ENCODE measurements at places on chromosomes 4 and X.

- no peak for DNase-seq
- H3K36me3 ChIP-seq: no peaks in the 10 kb centered on the region
- no peak overlapping the region for H3K4me3 ChIP-seq
Measured at GRCh38 chrX:143058120-143058519, 32.4 kb downstream of the SPANXN4 start.

- DNase-seq: no peak
- H3K4me3 ChIP-seq: no peak overlapping the region
- H3K27ac ChIP-seq: no peak overlapping the region
- H3K4me1 ChIP-seq: no peaks in the 10 kb centered on the region
- H3K36me3 ChIP-seq: no peaks in the 10 kb centered on the region
- H3K27me3 ChIP-seq: no peaks in the 10 kb centered on the region
Measured at GRCh38 chrX:5876984-5877596, 351.6 kb downstream of the NLGN4X start.

GRCh38 chrX:30876367-30876766 lies 12.7 kb downstream of the TAB3 start:
- no peak for DNase-seq

DNA sequence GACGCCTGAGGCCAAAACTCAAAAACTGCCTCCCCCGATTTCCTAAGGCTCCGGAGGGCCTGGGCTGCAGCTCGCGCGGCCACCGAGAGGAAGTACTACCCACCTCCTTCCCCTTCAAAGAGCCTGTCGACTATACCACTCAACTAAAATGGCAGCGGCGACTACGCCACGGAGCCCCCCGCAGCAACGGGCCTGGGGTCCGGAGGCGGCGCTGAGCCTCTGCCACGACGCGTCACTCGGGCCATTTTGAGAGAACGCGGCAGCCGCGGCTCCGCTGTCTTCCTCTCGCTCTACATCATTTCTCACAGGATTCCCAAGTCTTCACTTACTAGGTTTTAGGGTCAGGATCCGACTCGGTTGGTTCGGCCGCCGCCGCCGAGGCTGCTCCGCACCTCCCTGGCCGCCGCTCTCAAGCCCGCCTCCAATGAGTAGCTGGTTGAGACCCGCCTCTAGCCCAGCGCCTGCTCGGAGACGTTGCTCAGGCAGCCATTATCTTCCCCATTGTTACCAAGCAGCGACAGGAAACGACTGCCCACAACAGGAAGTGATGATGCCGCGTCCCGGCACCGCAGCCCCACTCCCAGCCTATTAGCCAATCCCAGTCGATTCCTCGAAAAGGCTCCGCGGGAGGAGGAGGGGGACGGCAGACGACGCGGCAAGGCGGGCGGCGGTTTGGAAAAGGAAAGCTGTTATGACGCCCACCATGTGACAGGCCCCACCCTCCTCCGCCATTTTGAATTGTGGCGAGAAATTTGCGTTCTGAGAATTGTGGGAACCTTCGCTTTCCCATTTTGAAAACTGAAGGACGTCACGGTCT lies at the start of gene RLIM:
Gene RLIM (minus strand): TSS at position 532 of the 817 bp plus-strand sequence. CDS start 18,647 bp downstream, outside the sequence.
- DNase-seq: peak; percentile 96
- H3K27ac ChIP-seq: peak within 1 kb of the TSS; percentile 99
- peaks cover 12% of the 10 kb centered on the region for H3K36me3 ChIP-seq
- no peaks in the 10 kb centered on the region for H3K27me3 ChIP-seq

- no peak for DNase-seq
- H3K27me3 ChIP-seq: no peaks in the 10 kb centered on the region
- H3K4me1 ChIP-seq: no peaks in the 10 kb centered on the region
- no peak overlapping the region for H3K27ac ChIP-seq
- no peak overlapping the region for H3K4me3 ChIP-seq
- H3K36me3 ChIP-seq: no peaks in the 10 kb centered on the region
Measured at GRCh38 chr4:11021333-11021732, 336.8 kb upstream of the CLNK start.

- no peak for DNase-seq
- peaks cover 41% of the 10 kb centered on the region for H3K36me3 ChIP-seq
- H3K4me1 ChIP-seq: peaks cover 43% of the 10 kb centered on the region
- H3K4me3 ChIP-seq: peak overlapping the region; percentile 95
Measured at GRCh38 chrX:41335198-41335957, 1.4 kb downstream of the DDX3X start.

DNA sequence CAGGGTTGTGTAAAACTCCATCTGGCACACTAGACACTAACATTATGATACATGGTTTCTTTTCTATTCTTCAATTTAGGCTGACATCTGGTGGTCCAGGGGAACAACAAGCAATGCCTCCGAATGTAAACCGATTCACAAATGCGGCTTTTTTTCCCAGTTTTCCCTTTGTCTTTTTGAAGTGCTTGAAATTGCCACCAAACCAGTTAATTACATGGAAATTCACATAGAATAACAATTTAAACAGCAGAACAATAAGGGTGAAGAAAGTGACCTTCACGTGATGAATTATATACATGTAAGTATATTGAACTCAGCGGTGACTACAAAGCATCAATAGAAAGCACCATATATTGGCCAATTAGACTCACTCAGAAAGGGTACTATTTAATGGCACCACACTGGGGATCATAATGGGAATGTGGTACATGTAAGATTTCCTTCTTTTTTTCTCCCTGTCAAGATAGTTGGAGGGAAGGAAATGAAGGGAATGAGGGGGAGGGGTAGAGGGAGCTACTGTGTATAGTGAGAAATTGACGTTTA lies 103.9 kb downstream of the MMRN1 start:
- no peak overlapping the region for H3K4me3 ChIP-seq
- DNase-seq: no peak
- H3K36me3 ChIP-seq: no peaks in the 10 kb centered on the region
- H3K4me1 ChIP-seq: no peaks in the 10 kb centered on the region
- H3K27ac ChIP-seq: no peak overlapping the region

DNA sequence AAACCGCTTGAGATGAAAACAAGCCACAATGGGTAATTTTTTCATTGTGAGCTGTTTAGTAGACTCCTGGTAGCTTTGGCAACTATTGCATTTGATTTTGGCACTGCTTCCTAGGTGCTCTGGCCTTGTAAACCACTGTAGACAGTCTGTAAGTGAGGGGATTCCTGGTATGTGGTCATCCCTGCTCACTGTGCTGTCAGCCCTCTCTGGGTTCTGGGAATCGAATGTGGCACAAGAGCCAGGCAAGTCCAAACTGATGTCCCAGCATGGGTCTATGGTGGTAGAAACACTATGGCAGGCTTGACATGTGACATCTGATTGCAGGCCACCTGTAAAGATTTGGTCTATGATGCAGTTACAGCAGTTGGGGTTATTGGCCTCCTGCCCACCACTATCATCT lies 2.5 kb downstream of the USP51 start:
- no peak overlapping the region for H3K27ac ChIP-seq
- H3K27me3 ChIP-seq: no peaks in the 10 kb centered on the region
- no peaks in the 10 kb centered on the region for H3K36me3 ChIP-seq

DNA sequence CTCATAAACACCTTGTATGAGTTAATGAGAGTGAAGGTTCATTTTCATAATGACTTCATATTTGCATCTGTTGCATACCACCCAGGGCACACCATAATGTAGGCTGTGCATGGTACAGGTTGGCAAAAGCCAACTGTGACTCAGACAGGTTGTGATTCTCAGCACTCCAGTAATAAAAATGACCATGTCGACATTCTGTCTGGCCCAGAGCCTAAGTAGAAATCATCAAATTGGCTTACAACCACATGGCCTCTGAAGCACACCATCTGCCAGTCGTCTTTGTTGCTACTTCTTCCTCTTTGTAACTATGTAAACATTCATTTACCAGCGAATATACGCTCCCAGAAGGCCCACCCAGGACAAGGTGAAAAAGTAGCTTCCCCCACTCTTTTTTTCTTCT lies 459.5 kb downstream of the GASK1B start:
- no peaks in the 10 kb centered on the region for H3K4me1 ChIP-seq
- no peaks in the 10 kb centered on the region for H3K36me3 ChIP-seq
- no peak overlapping the region for H3K27ac ChIP-seq
- H3K27me3 ChIP-seq: no peaks in the 10 kb centered on the region
- H3K4me3 ChIP-seq: no peak overlapping the region

DNA sequence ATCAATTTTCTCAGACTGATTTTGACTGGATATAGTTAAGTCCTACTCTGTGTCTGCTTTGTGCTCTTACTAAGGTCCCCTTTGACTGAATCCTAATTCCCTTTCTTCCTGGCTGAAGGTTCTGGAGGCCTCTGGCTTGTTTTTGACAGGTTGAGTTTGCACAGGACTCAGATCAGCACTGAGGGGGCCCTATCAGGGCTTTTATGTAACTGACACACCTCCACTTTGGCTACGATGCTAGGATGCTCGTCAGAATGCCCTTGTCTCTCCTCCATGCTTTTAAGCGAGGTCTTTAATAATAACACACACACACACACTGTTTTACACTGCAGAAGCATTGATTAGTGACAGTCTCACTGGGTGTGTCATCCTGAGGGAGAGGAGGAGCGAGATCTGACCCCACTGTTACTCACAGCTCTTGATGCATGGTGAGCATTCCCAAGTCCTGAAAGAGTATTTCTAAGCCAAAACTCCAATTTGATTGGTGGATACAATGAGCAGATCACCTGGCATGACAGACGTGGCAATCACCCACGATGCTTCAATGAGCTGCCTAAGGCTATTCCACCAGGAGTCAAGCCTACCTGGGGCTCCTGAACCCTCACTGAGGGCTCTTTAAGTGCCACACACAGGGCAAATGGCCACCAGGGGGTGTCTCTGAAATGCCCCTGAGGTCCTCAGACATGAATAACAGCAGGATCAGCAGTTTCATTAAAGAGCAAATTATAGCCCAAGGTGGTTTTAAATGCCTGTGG lies 130.4 kb upstream of the CPEB2 start:
- no peaks in the 10 kb centered on the region for H3K36me3 ChIP-seq
- H3K27me3 ChIP-seq: peaks cover 10% of the 10 kb centered on the region
- DNase-seq: no peak

- no peak overlapping the region for H3K27ac ChIP-seq
- H3K4me1 ChIP-seq: no peaks in the 10 kb centered on the region
- no peak overlapping the region for H3K4me3 ChIP-seq
Measured at GRCh38 chr4:112203593-112203992, 28.0 kb upstream of the AP1AR start.

DNA sequence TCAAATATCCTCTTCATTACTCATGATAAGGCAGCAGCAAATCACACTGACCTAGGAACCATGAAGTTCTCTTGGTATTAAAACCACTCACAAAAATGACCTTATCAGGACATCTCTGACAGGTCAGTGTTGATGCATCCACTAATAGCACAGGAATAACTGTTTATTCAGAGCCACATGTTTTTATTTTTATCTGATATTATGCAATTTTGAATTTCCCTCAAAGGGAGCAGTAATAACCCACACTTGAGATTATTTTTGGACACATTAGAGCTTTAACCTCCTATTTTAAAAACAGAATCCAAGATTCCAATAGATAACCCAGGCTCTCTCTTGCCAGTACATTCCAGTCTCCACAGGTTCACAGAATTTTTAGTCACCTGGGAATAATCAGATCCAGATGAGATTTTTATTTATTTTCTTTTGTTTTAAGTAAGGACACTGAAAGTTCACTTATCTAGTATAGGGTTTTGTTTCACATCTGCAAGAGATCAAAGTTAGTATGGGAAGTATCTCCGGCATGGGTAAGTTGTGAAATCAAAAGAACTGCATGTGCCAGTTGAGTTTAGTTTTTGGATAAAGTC lies 36.3 kb upstream of the MYOZ2 start:
- H3K27ac ChIP-seq: peak overlapping the region; percentile 80
- peaks cover 90% of the 10 kb centered on the region for H3K4me1 ChIP-seq
- peaks cover 11% of the 10 kb centered on the region for H3K36me3 ChIP-seq
- DNase-seq: peak; percentile 93
- peaks cover 1% of the 10 kb centered on the region for H3K27me3 ChIP-seq

DNA sequence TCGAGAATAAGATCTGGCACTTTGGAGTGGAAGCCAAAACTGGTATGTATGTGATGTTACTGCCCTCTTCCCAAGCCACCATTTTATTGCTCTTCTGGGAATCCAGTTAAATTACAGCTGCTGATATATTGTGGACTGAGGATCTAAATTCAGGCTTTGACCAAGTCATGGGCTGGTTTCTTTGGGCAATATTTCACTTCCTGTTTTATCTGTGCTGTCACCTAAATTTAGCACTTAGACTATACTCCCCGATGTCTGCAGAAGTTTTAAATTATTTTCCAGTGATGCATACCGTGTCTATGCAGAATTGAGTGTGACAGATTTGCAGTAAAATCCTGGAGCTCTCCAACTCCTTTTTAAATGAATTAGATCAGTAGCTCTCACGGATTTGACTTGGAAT lies 100.0 kb downstream of the TEX13A start:
- H3K4me1 ChIP-seq: no peaks in the 10 kb centered on the region
- H3K27ac ChIP-seq: no peak overlapping the region
- H3K27me3 ChIP-seq: no peaks in the 10 kb centered on the region

GRCh38 chr4:185592845-185593488 lies 57.7 kb upstream of the PDLIM3 start:
- DNase-seq: no peak
- no peak overlapping the region for H3K4me3 ChIP-seq
- H3K36me3 ChIP-seq: no peaks in the 10 kb centered on the region
- H3K27me3 ChIP-seq: peaks cover 6% of the 10 kb centered on the region

GRCh38 chrX:50000937-50001542 lies 78.6 kb downstream of the CLCN5 start:
- H3K27ac ChIP-seq: no peak overlapping the region
- no peak for DNase-seq
- H3K27me3 ChIP-seq: no peaks in the 10 kb centered on the region
- no peaks in the 10 kb centered on the region for H3K36me3 ChIP-seq
- H3K4me1 ChIP-seq: peaks cover 11% of the 10 kb centered on the region

DNA sequence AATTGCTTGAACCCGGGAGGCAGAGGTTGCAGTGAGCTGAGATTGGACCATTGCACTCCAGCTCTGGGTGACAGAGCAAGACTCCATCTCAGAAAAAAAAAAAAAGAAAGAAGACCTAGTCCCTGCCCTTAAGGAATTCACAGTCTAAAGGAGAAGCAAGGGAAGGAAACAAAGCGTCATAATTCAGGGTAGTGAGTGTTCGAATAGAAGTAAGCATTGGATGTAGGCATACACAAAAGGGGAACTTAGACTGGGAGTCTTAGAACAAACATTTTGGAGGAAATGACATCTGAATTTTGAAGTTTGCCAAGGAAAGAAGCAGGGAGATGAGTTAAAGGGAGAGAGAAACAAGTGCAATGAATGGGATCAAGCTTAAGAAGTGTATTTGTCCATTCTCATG lies 32.4 kb downstream of the PPM1K start:
- no peaks in the 10 kb centered on the region for H3K36me3 ChIP-seq
- no peaks in the 10 kb centered on the region for H3K4me1 ChIP-seq
- H3K4me3 ChIP-seq: no peak overlapping the region
- peaks cover 12% of the 10 kb centered on the region for H3K27me3 ChIP-seq

GRCh38 chrX:989959-990510 lies 222.4 kb downstream of the CRLF2 start:
- H3K4me3 ChIP-seq: peak overlapping the region; percentile 88
- peak; percentile 100 for DNase-seq
- peaks cover 4% of the 10 kb centered on the region for H3K27me3 ChIP-seq
- peaks cover 19% of the 10 kb centered on the region for H3K4me1 ChIP-seq
- H3K27ac ChIP-seq: peak overlapping the region; percentile 88

- DNase-seq: no peak
- H3K36me3 ChIP-seq: no peaks in the 10 kb centered on the region
- H3K27me3 ChIP-seq: peaks cover 2% of the 10 kb centered on the region
- H3K4me1 ChIP-seq: peaks cover 17% of the 10 kb centered on the region
- no peak overlapping the region for H3K27ac ChIP-seq
Measured at GRCh38 chr4:25253071-25253445, 19.2 kb downstream of the PI4K2B start.

GRCh38 chr4:186570193-186570996 lies 15.0 kb upstream of the MTNR1A start:
- peak; percentile 50 for DNase-seq
- H3K27me3 ChIP-seq: peaks cover 20% of the 10 kb centered on the region
- H3K36me3 ChIP-seq: no peaks in the 10 kb centered on the region
- H3K4me1 ChIP-seq: peaks cover 26% of the 10 kb centered on the region
- peak overlapping the region; percentile 23 for H3K27ac ChIP-seq

GRCh38 chr4:108465886-108466500 lies 154.4 kb upstream of the RPL34 start:
- H3K27ac ChIP-seq: no peak overlapping the region
- H3K27me3 ChIP-seq: peaks cover 20% of the 10 kb centered on the region
- DNase-seq: peak; percentile 2
